ENCODE measurements at places on chromosomes 13 and 19.

DNA sequence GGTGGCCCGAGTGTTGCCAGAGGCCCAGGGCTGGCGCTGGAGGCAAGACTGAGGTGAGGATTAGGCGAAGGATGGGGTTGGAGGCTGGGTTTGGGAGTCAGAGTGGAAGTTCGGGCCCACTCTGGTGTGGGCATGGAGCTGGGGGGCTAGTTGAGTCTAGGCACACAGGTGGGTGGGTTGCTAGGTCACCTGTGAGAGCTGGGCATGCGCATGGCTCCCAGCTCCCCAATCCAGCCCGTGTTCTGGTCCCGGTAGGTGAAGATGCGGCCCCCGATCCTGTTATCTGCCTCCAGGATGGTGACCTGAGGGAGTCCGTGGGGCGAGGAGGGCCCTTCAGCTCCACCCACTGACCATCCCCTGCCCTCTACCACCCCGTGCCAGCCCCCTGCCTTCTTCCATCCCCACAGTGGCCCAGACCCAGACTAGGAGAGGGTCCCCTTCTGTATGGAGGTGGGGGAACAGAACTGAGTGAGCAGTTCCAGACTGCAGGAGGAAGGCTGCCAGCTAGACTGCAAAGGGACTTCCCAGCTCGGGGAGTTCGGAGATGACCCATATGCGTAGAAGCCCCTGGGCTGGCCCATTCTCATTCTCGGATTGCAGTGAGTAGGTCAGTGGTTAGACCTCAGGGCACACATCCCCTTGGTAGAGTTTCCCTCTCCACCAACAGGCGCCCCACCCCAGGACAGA, 1.7 kb downstream of the IL4I1 start:
- no peak for DNase-seq

GRCh38 chr19:6719540-6719861, 949 bp downstream of the C3 start:
- DNase-seq = no peak

DNA sequence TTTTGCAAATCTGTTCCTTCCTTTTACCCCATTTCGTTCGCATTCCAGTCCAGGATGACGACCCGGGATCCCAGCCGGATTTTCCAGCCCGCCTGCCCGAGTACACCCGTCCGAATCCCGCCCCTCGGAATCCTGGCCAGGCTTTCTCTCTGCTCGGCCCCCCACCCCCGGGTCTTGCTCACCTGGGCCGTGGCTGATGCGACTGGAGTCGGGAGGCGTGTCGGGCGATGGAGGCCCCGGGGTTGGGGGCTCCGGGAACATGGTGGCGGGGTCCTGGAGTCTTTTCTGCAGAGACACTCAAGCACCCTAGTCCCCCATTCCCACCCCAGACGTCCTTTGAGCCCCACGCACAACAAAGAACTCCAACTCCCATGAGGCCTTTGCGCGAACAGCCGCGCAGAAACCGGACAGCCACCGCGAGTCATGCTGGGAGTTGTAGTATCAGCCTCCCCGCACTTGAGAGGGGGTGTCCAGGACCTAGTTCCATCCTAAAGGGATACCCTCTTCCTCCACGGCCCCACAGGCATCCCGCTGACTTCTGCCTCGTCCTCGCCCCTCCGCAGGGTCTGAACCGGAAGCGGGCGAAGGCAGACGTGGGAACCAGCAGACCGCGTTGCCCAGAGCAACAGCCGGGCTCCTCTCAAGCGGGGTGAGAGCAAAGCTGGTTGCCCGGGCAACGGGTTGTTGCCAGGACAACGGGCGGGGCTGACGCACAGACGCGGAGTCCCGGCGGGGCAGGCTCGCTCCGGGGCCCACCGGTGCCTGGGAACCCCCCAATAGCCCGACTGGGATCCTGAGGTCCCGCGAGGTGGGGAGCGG, 1.1 kb downstream of the SYT5 start:
- peak; percentile 94 for DNase-seq

GRCh38 chr13:73096173-73096572, 37.4 kb downstream of the KLF5 start:
- DNase-seq = no peak

- no peak for DNase-seq
Observed at GRCh38 chr13:110629735-110630134, 14.4 kb downstream of the NAXD start.

- peak; percentile 31 for DNase-seq
Observed at GRCh38 chr13:27921421-27921960, 1.7 kb downstream of the PDX1 start.

DNA sequence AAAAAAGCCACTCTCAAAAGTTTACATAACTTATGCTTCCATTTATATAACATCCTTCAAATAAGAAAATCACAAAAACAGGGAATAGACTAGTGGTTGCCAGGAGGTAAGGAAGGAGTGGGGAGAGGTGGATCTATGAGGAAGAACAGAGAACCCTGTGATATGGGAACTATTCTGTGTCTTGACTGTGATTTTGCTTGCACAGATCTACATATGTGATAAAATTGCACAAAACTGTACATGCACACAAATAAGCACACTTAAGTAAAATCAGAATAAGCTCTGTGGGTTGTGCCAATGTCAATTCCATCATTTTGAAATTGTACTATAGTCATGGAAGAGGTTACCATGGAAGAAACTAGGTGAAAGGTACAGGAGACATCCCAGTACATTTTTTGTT, 121.6 kb upstream of the SGCG start:
- no peak for DNase-seq

GRCh38 chr13:102718746-102719145, 23.9 kb upstream of the METTL21C start:
- DNase-seq = no peak

- no peak for DNase-seq
Observed at GRCh38 chr13:91778123-91778522, 379.7 kb downstream of the GPC5 start.

- DNase-seq = no peak
Observed at GRCh38 chr13:86403181-86403580, 604.0 kb upstream of the SLITRK6 start.

- no peak for DNase-seq
Observed at GRCh38 chr13:99294958-99295357, 12.2 kb downstream of the GPR183 start.

- DNase-seq = no peak
Observed at GRCh38 chr19:28793391-28794168, 419.4 kb downstream of the UQCRFS1 start.

- DNase-seq = no peak
Observed at GRCh38 chr19:49870309-49870901, 3.0 kb upstream of the PNKP start.
